IPS DF 6.9 (cell line): ENCODE measurements at places on chromosomes 11 and 22.

- no peak overlapping the region for H3K4me3 ChIP-seq
- no peaks in the 10 kb centered on the region for H3K4me1 ChIP-seq
- H3K27me3 ChIP-seq = no peaks in the 10 kb centered on the region
- H3K36me3 ChIP-seq = no peaks in the 10 kb centered on the region
- DNase-seq = no peak
Measured at GRCh38 chr11:5231111-5231510, 3.2 kb downstream of the HBD start.

GRCh38 chr11:57095417-57095816 is 86.3 kb upstream of the LRRC55 start:
- H3K27me3 ChIP-seq = no peaks in the 10 kb centered on the region
- no peak overlapping the region for H3K4me3 ChIP-seq
- no peaks in the 10 kb centered on the region for H3K4me1 ChIP-seq
- no peaks in the 10 kb centered on the region for H3K36me3 ChIP-seq

GRCh38 chr11:116517584-116517983 is 255.2 kb downstream of the BUD13 start:
- H3K27me3 ChIP-seq = no peaks in the 10 kb centered on the region
- no peaks in the 10 kb centered on the region; the same call in 1 of the 2 replicates for H3K36me3 ChIP-seq
- DNase-seq = no peak
- no peak overlapping the region for H3K4me3 ChIP-seq
- no peak overlapping the region for H3K27ac ChIP-seq

GRCh38 chr11:61334434-61335354 is 1.7 kb downstream of the TKFC start:
- no peak overlapping the region for H3K4me3 ChIP-seq
- H3K4me1 ChIP-seq = peaks cover 3% of the 10 kb centered on the region
- no peak for DNase-seq
- H3K27ac ChIP-seq = no peak overlapping the region
- 0 out of 2 replicates have a peak, but pooled peaks cover 5% of the 10 kb centered on the region for H3K36me3 ChIP-seq

GRCh38 chr11:725624-726202 is 19.7 kb downstream of the EPS8L2 start:
- H3K27me3 ChIP-seq = no peaks in the 10 kb centered on the region
- no peak for DNase-seq
- peaks cover 4% of the 10 kb centered on the region for H3K4me1 ChIP-seq
- peak overlapping the region; percentile 36; the same call in 1 of the 2 replicates for H3K4me3 ChIP-seq
